Epithelial cell of proximal tubule (primary cell): ENCODE measurements at places on chromosomes 6 and 20. TPM values are rescaled to one million over a fixed set of nuclear protein-coding genes. Genes with fewer than 3 reads are reported as not detected.

The SPATA2 gene
- total RNA-seq = 3.2 and 5.3 TPM in 2 replicates

The KCNK5 gene
- 1.6 and 2.8 TPM in 2 replicates for total RNA-seq

The HLA-DQA2 gene
- not detected in 2 replicates for total RNA-seq

The PPIL1 gene
- 26.6 and 76.6 TPM in 2 replicates for total RNA-seq

The BPI gene
- total RNA-seq = not detected in 2 replicates

The CDSN gene
- total RNA-seq = not detected in 2 replicates

The ORC3 gene
- 28.4 and 29.7 TPM in 2 replicates for total RNA-seq

The PET117 gene
- total RNA-seq = 17.4 and 24.1 TPM in 2 replicates

The FGD2 gene
- total RNA-seq = not detected in 2 replicates

- no peak for DNase-seq
Measured at GRCh38 chr6:90893400-90893799, 306.5 kb upstream of the MAP3K7 start.

DNA sequence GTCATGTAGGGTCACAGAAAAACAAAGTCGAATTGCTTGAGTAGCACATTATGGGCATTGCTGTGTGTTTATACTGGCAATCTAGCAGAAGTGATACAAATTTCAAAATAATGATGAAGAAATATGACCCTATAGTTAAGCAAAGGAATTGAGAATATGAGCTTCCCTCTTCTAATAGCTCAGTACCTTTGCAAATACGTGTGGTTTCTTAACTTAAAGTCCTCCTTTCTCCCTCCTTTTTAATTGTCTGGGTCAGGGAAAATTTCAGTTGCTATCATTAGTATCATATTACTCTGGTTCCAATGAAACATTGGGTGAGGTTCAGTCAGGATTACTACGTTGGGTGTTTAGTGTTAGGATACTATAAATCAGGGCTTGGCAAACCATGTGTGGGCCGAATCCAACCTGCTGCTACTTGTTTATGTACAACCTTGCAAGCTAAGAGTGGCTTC is 166.8 kb upstream of the CARMIL1 start:
- DNase-seq = no peak

GRCh38 chr6:93176070-93176469 is 243.3 kb downstream of the EPHA7 start:
- DNase-seq = no peak

- no peak for DNase-seq
Measured at GRCh38 chr6:33215271-33216116, 7.2 kb downstream of the RING1 start.

DNA sequence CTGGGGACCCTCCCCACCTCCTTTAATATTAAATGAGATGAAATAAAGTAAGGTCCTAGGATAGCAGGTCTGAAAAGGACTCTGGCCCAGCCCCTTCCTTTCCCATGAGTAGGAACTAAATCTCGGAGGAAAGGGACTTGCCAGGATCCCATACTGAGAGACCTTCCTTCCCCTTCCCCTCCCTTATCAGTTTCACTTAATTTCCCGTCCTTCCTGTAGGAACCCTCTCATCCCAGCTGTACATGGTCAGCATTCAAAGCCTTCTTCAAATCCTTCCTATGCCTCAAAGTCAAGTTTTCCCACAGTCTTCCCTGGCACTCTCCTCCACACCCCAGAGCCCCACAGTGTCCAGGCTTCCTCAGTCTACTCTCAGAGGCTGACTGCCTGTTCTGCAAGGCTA is 71.3 kb upstream of the MYL9 start:
- DNase-seq = no peak

DNA sequence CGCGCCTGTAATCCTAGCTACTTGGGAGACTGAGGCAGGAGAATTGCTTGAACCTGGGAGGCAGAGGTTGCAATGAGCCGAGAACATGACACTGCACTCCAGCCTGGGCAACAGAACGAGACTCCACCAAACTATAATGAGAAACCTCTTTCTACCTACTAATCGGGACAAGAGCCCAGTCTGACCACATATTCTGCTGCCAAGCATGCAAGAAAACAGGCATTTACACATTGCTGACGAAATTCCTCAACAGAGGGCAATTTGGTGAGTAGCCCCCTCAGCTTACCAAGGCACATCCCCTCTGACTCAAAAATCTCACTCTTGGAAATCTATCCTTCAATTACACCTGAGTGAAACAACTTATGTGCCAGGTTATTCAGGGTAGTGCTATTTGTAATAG is 81.2 kb downstream of the SLC23A2 start:
- DNase-seq = no peak

DNA sequence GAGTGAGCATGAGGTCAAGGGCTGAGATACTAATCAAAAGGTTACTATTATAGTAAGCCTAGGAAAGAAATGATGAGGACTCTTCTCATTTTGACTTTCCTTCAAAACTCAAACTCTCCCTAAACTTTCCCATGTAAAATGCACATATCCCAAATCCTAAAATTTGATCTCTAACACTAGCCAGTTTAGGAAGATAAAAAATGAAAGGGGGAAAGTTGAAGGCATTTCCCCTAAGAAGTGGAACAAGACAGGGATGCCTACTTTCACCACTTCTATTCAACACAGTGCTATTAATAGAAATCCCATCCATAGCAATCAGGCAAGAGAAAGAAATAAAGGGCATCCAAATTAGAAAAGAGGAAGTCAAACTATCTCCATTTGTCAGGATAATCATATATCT is 2.9 kb upstream of the CALHM5 start:
- no peak for DNase-seq

- DNase-seq = no peak
Measured at GRCh38 chr6:149166747-149167146, 150.8 kb upstream of the TAB2 start.

DNA sequence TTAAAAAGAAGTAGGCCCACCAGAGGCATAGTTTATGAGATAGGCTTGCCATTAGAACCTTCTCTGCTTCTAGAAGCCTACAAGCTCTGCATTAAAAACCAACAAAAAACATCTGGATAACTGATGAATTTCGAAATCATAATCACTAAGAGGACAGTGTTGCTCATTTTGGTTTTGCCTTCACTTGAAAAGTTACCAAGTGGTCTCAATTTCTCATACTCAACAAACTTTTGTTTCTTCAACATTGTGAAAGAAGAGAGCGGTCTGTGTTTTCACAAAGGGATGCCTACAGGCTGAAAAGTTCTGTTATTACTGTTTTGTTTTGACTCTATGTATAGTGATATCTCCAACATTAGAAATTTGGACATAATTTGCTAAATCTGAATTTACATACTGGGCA is 98.9 kb downstream of the PDSS2 start:
- DNase-seq = no peak

DNA sequence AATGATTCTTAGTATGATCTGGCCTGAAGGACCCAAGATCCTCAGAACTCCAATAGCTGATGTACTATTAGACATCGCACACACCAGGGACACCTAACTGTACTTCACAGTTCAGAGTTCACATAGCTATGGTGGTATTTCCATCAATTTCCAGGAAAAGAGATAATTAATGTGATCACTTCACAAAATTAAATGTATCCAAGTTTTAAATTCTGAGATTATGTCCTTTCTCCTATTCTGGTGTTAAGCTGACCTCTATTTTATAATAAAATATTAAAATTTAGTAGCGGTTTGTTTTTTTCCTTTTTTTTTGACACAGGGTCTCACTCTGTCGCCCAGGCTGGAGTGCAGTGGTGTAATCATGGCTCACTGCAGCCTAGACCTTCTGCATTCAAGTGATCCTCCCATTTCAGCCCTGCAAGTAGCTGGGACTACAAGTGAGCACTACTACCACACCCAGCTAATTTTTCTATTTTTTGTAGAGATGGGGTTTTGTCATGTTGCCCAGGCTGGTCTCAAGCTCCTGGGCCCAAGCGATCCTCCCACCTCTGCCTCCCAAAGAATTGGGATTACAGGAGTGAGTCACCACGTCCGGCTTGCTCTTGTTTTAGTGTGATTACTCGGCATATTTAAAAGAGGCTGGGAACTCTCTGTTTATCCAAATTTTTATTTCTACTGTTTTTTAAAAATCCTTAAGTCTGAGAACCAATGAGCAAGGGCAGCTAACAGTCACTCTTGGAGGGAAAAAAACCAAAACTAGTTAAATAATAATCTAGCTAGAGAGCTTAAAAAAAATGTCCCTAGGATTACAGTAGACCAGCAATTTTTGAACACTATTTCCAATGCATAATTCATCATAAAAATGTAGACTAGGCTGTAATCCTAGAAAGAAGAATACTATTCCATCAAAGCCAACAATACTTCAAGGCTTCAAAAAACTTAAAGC is 16.0 kb downstream of the KIF13A start:
- DNase-seq = no peak

DNA sequence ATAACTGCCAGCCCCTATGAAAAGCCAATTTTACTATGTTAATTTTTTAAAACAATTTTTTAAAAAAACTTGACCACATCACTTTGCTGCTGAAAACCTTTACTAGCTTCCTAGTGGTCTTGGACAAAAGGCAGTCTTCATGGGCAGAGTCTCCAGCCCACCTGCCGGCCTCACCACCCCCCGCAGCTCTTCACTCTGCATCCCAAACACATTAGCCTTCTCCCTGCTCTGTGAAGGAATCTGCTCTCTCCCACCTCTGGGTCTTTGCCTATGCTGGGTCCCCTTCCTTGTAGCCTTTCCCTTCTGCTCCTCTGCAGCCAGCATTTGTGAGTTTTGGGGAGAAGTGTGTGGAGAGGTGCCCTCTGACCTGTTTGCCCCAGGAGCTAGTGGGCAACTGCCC is 170.7 kb upstream of the MLN start:
- DNase-seq = no peak

DNA sequence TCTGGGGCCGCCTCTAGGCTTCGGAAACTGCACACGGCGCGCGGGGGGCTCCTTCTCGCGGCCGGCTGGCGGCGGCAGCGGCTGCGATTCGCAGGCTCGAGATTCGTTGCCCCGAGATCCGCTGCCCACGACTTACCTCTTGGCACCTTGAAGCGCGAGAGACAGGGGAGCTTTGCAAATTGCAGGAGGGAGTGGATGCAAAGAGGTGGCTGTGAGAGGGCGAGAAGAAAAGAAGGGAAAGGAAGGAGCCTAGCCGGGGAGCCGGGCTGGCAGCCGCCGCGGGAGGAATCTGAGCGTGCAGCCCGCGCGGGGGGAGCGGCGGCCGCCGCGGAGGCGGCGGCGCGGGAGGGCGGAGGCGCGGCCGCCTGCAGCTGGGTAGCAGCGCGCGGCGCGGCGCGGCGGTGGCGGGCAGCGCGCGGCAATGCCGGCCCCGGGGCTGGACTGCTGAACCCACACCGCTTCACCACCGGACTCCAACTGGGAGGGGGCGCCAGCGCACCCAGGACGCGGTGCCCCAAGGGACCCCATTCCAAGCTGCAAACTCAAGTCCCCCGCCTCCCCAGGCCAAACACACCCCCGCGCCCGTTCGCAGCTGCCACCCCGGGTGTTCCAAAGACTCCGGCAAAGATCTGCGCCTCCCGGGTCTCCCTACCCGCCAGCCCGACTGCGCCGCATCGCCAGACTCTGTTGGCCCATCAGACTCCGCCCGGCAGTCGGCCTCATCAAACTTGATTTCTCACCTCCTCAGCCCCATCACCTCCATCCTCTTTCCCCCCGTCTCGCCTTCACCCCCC is 44.2 kb upstream of the SUPT3H start:
- no peak for DNase-seq

- no peak for DNase-seq
Measured at GRCh38 chr6:67535946-67536345, 1099.1 kb upstream of the ADGRB3 start.

DNA sequence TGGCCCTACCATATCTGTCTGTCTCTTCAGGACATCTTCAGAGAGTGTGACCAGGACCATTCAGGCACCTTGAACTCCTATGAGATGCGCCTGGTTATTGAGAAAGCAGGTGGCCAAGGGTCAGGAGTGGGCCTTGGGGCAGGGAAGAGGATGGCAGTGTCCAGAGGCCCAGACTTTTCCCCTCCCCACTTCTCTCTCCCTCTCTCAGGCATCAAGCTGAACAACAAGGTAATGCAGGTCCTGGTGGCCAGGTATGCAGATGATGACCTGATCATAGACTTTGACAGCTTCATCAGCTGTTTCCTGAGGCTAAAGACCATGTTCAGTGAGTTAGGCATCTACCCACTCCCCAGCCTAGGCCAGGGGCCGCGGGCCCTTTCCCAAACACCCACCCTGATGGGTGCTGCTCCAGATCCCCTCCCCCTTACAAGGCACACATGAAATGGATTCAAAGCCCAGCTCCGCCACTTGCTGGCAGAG is 24.3 kb downstream of the CAPN11 start:
- DNase-seq = no peak

- DNase-seq = no peak
Measured at GRCh38 chr6:136795996-136796395, 3.7 kb upstream of the MAP3K5 start.

GRCh38 chr20:49292010-49292409 is 14.2 kb upstream of the ZNFX1 start:
- no peak for DNase-seq

DNA sequence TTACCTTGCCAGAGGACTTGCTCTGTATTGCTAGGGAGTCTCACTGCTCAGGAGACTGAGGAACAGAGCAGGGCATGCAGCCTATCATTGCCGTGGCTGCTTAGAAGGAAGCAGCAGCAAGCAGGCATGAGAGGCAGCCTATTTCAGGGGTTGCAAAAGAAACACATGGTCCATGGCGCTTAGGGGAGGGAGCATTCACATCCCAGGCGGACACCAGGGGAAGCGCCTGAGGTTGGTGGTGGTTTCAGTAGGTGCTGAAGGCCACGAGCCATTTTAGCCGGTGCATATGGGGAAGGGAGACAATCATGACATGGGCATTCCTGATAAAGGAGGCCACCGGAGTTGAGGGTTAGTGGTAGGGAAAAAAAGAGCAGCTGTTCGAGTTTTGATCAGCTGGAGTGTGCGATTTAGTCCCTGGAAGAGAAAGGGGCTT is 20.9 kb downstream of the FARS2 start:
- DNase-seq = no peak

DNA sequence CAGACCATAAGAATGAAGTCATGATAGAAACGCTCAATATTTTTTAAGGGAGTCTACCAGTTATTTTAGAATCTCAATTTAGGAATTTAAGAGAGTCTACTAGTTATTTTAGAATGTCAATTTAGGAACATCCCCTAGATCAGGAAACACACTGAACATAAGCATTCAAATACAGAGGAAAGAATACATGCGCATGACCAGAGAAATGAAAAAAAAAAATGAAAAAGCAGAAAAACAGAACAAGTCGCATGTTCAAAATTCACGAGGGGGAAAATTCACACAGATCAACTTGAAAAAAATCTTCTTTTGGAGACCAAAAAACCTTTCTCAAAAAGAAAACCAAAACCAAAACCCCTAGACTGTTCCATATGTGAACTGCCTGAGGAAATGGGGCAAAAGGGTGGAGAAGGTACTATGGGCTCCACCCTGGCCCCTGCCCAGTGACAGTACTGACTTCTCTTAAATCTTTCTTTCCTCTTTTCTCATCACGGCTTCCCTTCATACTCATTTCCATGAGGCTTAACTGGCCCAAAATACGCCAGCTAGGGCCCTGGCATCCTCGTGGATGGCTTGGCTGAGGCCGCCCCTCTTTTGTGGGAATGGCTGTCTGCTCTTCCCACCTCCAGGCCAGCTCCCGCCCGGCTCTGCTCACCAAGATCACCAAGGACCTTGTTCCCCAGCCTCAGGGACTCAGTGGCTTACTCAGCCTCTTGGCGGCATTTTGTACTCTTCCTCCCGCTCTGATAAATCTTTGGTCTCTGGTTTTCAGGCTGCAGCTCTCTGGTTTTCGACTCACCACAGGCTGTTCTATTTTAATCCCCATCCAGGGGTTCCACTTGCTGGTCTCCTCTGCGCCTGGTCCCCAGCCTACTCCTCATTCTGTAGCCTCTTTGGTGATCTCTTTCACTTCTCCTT is 11.2 kb downstream of the ZBTB2 start:
- no peak for DNase-seq
